ENCODE measurements at places on chromosomes 16 and 17.

DNA sequence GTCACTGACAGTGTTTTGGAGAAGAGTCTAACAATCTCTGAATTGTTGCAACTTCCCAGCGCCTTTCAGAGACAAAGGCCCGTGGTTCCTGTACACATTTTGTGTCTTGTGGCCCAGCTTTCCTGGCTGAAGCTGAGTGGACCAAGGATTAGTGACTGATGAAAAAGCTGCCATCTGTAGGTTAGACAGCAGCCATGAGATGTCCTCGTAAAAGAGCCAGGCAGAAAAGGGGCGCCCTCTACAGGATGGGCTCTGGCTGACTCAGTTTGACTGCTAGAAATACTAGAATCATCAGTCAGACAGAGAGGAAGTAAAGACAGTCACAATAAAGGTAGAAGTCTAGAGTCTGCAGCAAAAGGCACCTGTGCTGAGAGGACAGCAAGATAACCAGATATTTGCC, 26.5 kb upstream of the NF1 start:
- no peak for DNase-seq

DNA sequence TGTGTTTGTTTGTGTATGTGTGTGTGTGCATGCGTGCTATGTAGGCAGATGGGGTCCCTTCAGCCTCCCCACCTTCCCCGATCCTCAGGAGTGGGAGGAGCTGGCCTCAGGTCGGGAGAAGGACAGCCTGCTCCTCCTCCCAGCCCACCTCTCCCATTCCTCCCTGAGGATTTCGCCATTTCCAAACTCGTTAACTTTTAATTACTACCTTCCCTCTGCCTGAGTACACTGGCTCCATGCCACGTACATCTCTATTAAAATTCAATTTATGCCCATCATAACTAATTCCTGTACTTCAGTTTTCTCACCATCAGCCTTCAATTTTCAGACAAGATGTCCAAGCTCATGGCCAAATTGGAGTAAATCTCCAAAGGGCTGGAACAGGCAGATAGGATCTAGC, 148.6 kb downstream of the SDK2 start:
- no peak for DNase-seq

DNA sequence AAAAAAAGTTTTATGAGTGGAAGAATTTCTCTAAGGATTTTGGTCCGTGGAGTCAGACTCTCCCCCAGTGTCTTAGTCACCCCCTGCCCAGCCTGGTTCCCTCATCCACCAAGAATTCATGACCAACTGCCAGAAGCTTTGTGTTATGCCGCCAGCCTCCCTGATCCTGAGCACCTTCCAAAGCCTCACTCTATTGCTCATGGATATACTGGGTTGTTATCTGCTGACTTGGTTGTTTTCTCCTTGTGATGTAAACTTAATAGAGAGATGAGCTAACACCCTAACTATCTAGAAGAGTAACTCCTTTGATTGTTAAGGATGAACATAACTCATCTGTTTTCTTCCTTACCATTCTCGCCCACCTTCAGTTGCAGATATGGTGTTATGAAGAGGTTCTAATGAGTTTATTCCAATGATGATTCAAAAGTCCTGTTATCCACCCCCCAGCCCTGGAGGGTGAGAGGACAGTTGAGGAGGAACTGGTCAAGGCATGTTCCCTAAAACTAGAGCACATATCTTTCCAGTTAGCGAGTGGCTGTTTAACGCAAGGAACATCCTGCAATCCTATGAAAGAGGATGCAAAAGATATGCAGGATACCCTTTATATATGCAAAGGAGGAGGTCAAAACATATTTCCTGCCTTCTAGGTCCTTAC, 1.5 kb upstream of the PSMD3 start:
- DNase-seq = no peak

DNA sequence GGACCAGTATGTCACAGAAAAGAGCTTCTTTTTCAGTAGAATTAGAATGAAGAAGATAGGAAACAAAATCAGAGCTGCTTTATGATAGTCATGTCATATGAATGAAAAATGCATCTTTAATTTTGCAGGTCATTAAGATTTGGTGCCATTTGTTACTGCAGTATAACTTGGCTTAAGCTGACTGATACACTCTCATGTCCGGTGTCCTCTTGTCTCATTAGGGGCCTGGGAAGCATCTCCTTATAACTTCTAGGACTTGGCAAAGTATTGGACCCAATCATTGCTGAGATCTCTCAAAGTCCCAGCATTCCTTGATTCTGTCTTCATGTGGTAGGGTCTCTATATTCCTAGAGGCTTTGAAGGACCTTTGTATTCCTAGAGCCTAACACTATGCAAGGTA, 559.4 kb downstream of the TOX3 start:
- no peak for DNase-seq

- no peak for DNase-seq
Measured at GRCh38 chr17:56047331-56047730, 105.9 kb upstream of the ANKFN1 start.

- DNase-seq = no peak
Measured at GRCh38 chr16:74297145-74297665, 591 bp downstream of the PSMD7 start.

GRCh38 chr17:28949185-28950016, 1.9 kb downstream of the PHF12 start:
- DNase-seq = no peak

GRCh38 chr17:36683387-36683786, 82.0 kb downstream of the MRM1 start:
- no peak for DNase-seq

DNA sequence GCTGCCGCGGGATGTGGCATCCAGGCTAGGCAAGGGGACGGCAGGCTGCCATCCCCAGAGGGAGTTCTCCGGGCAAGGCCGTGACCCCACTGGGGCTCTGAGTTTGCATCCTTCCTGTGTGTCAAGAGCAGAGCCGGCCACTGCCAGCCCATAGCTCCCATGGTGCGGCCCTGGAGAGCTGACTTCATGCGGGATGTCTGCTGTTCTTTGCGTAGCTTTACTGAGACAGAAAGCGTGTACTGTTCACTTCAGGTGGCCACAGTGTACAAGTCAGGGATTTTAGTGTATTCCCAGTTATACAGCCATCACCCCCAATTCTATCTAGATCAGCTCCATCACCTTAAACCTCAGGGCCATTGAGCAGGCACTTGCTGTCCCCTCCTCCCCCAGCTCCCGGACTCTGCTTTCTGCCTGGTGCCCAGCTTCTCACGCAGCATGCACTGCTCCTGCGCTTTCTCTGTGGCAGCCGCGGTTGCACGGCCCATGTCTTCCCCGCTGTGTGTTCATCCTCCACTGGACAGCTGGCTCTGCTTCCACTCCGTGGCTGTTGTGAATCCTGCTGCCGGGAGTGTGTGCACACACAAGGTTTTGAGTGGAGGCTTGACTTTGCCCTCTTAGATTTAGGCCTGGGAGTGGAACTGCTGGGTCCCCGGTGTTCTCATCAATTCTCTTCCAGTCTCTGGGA, 71.2 kb downstream of the KLHDC4 start:
- no peak for DNase-seq

- no peak for DNase-seq
Measured at GRCh38 chr16:3587547-3588110, 10.4 kb upstream of the NLRC3 start.

All from stimulated activated CD8-positive, alpha-beta memory T cell treated with anti-CD3 and anti-CD28 coated beads, Interleukin-4, amount 100 ng/mL, for 1 hour (primary cell).